ENCODE measurements at places on chromosomes 2 and 18.

GRCh38 chr18:3350566-3351527 lies 88.9 kb downstream of the MYL12B start:
- no peak for DNase-seq

DNA sequence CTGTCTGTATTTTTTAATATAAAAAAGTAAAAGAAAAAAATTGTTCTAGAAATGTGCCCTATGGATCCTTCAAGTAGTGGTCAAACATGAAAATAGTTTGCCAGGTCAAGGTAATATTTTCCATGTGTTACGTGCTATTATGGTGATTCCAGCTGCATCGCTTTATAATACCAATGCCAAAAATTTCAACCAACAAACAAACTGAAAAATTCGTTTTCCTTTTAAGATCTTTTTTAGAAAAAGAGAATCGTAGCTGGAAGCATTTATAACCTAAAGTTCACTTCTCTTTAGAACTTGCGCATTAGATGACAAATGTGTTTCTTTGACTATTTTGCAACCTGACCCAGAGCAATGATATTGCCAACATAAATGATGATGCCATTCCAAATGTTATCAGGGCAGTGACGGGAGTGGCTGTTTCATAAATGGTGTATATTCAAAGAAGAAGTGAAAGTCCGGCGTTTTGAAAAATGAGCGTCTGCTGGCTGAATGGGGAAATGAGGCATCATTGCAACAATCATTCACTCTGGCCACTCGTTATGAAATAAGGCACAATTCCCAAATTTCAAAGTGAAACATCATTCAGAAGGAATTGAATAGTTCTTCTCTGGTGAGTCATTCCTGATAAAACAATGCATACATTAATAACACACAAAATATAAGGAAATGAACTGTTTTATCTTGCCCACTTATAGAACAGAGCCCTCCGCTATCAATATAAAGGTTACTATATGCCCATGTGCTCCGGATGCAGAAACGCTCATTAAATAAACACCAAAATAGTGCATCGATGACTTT lies 297.4 kb downstream of the TGIF1 start:
- DNase-seq: no peak

DNA sequence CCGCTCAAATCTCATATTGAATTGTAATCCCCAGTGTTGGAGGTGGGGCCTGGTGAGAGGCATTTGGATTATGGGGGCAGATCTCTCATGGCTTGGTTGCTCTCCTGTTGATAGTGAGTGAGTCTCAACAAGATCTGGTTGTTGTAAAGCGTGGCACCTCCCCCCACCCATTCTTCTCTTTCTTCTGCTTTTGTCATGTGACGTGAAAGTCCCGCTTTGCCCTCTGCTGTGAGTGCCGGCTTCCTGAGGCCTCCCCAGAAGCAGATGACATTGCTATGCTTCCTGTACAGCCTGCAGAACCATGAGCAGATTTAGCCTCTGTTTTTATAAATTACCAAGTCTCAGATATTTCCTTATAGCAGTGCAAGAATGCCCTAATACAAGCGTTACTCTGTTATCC lies 673.8 kb downstream of the ADCYAP1 start:
- DNase-seq: no peak

DNA sequence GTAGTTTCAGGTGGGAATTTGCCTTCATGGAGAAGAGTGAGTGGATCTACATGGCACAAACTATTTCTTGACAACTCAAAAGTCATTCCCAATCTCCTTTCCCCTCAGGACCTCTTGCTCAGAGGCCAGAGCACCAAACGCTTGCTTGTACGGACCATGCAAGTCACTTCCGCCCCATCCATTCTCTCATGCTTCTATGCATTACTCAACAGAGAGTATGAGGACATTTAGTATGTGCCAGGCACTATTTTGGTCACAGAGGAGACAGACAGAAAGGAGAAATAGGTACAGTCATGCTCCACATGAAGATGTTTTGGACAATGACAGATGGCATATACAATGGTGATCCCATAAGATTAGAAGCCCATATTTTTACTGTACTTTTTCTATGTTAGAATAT lies 117.5 kb downstream of the ACTR3 start:
- no peak for DNase-seq

DNA sequence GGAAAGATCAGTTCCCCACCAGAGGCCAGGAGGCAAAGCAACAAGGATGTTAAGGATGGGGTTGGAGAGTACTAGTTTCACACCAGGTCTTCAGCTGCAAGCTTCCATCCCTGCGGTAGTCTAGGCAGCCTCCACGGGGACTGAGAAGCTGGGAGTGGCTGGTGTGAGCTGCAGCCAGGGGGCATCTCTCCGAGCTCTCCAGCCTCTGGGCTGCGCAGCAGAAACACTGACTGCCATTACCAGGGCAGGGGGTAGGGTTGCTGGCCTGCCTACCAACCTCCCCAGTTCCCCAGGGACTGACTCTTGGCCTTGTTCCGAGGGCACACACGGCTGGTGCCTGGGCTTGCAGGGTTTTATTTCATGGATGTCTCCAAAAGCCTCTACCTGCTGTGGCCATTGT lies 15.9 kb downstream of the GATA6 start:
- no peak for DNase-seq

DNA sequence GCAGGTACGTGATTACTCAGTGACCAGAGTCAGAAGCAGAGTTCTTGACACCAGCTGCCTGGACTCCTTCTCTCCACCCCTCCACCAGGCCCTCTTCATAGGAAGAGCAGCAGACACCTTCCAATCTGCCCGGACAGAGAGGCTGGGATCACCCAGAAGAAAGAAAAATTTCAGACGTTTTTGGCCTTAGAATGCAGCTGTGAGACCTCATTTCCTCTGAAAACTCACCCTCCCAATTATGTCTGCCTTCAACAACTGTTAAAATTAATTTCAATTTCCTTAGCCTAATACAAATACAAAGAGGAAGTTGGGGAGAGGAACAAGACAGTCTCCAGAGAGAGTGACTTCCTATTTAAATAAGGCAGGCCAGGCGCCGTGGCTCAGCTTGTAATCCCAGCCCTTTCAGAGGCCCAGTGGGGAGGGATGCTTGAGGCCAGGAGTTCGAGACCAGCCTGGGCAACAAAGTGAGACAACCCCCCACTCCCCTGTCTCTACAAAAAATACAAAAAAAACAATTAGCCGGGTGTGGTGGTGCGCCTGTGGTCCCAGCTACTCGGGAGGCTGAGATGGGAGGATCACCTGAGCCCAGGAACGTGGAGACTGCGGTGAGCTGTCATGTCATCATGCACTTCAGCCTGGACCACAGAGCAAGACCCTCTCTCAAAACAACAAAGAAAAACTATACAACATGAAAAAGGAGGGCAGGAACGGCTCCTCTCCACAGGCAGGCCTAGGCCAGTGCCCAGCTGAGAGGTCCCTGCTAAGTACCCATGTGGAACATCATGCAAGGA lies 1.6 kb downstream of the SLC66A2 start:
- no peak for DNase-seq

- no peak for DNase-seq
Measured at GRCh38 chr2:214830794-214831346, 21.4 kb upstream of the BARD1 start.

All from central memory CD8-positive, alpha-beta T cell (primary cell).